Stomach (tissue), 19 donors: ENCODE measurements at places on chromosomes 4 and X. TPM values are rescaled to one million over a fixed set of nuclear protein-coding genes. Genes with fewer than 3 reads are reported as not detected.

DNA sequence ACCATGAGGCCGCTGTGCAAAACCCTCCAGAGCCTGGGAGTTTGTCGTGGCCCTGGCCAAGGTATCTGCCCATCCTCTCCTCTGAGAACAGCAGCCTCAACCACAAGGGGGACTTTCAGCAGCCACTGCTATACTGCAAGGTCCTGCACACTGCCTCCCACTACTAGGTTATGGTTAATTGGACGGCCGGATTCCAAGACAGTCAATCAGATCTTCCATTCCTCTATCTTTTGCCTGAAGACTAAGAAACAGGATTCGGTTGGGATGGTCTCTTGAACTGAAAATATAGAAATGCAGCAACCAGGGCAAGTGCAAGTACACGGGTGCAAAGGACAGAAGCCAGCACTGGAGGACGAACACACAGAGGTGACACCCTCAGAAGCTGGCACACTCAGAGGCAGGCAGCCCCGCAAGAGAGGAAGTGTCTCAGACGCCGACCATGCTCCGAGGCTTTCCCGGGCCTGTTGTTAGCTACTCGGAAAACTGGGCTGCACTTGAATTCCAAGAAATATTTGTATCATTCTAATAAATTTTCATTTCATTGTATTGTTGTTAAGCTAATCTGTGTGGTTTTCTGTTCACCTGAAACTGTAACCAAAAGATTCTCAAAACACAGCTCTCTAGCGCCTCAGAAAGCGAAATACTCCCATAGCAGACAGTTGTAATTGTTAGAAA, 63.3 kb downstream of the AFAP1 start:
- no peaks in the 10 kb centered on the region for H3K27me3 ChIP-seq
- peaks cover 11% of the 10 kb centered on the region for H3K4me1 ChIP-seq
- peaks cover 1% of the 10 kb centered on the region for H3K36me3 ChIP-seq
- H3K4me3 ChIP-seq: no peak overlapping the region
- DNase-seq: no peak
- peak overlapping the region; percentile 30 for H3K27ac ChIP-seq

- no peak for DNase-seq
- no peaks in the 10 kb centered on the region for H3K27me3 ChIP-seq
- no peak overlapping the region for H3K27ac ChIP-seq
- no peak overlapping the region for H3K4me3 ChIP-seq
- peaks cover under 1% of the 10 kb centered on the region for H3K36me3 ChIP-seq
These were observed 110.0 kb downstream of the SOWAHB start for GRCh38 chr4:76787898-76788297.

KLF8 gene
- 9.3 TPM for total RNA-seq

DNA sequence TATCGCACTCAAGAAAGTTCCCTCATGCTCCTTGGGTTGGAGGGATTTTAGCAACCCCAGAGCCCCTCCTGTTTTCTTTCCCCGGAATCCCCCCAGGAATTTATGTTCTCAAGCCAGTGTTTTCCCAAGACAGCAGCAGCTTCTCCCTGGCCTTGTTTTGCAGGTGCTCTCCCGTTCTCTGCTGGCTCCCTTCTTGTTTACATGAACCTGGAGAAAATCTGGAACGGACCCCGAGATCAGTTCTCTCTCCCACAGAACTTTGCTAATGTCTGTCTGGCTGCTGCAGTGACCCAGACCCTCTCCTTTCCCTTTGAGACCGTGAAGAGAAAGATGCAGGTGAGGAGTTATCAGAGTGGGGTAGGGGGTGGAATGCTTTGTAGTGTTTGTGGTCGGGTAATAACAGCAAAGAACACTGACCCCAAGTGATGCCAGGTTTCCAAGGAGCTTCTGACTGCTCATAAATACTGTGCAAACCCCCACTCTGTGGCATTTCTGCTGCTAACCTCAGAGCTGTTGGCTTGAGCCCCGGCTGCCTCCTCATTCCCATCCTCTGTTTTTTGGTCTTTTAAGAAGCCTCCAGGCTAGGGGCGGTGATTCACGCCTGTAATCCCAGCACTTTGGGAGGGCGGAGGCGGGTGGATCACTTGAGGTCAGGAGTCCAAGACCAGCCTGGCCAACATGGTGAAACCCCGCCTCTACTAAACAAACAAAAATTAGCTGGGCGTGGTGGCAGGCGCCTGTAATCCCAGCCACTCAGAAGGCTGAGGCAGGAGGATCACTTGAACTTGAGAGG, 11.1 kb downstream of the SLC25A43 start:
- DNase-seq: peak; percentile 39
- peaks cover 13% of the 10 kb centered on the region for H3K4me1 ChIP-seq
- H3K27me3 ChIP-seq: no peaks in the 10 kb centered on the region

HPF1 gene
- 20.4 TPM for total RNA-seq

GRCh38 chrX:150762258-150763165, 69.3 kb downstream of the MTMR1 start:
- no peaks in the 10 kb centered on the region for H3K4me1 ChIP-seq
- H3K27ac ChIP-seq: no peak overlapping the region
- no peaks in the 10 kb centered on the region for H3K27me3 ChIP-seq
- peaks cover 28% of the 10 kb centered on the region for H3K36me3 ChIP-seq

GRCh38 chrX:40539214-40540142, 41.3 kb upstream of the ATP6AP2 start:
- H3K27ac ChIP-seq: no peak overlapping the region
- DNase-seq: no peak
- H3K27me3 ChIP-seq: no peaks in the 10 kb centered on the region
- no peaks in the 10 kb centered on the region for H3K4me1 ChIP-seq
- H3K4me3 ChIP-seq: no peak overlapping the region
